NCI-H774 (cell line): ENCODE measurements at places on chromosomes 6 and 20.
A peak's percentile ranks its signal among the peaks of the same experiment; 100 is the strongest.

DNA sequence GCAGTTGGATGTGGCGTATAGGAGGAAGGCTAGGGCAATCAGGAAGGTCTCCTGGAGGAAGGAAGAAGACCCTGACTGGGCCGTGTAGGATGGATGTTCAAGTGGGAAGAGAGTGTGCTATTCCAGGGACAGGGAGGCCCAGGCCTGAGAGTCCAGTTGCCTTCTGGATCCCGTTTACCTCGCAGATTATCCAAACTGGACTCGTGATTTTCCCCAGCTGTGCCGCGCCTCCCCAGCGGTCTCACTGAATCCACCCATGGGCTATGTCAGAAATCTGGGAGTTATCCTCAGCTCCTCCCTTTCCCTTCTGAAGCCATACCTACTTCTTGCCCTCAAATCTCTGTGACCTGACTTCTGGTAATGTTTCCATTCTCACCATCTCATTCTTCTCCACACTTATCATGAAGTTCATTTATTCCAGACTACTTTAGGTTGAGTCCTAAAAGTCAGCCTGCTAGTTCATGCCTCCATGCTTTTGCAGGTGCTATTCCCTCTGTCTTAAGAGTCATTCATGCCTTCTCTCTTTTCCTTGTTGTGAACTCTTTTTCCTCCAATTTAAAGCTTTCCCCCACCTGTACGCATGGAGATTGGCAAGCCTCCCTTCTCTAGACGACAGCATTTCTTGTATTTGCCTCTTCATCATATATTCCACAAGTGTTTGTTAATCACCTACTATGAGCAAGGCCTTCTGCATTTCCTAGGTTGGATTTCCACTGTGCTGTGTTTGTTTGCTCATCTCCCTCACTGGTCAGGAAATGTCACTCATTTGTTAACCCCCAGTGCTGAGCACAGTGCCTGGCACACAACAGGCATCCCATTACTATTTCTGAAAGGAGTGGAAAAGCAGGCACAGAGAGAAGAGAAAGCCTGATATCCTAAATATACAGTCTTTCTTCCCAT lies 2.7 kb downstream of the SDCBP2 start:
- DNase-seq, result no peak

GRCh38 chr6:109321752-109322151 lies 60.5 kb downstream of the CD164 start:
- DNase-seq, result no peak

GRCh38 chr6:35061651-35062410 lies 79.3 kb downstream of the TCP11 start:
- DNase-seq, result no peak

GRCh38 chr6:98959631-98960030 lies 11.9 kb upstream of the FBXL4 start:
- no peak for DNase-seq

DNA sequence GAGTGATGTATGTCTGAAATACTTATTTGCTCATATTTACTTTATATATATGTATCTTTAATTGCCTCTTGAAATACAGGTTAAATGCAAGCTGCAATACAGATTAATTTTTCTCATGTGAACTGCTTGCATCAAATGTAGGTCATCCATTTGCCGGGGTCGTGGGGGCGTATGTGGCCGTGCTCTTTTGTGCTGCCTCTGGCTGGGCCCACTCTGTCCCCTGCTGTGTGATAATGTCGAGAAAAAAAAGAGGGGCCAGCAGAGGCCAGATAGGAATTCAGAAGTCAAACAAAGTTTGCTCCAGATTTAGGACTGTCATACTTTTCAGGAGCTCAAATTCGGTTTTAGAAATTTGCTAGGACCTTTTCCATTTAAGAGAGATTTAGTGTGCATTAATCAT lies 459.6 kb upstream of the SOX4 start:
- DNase-seq, result no peak

DNA sequence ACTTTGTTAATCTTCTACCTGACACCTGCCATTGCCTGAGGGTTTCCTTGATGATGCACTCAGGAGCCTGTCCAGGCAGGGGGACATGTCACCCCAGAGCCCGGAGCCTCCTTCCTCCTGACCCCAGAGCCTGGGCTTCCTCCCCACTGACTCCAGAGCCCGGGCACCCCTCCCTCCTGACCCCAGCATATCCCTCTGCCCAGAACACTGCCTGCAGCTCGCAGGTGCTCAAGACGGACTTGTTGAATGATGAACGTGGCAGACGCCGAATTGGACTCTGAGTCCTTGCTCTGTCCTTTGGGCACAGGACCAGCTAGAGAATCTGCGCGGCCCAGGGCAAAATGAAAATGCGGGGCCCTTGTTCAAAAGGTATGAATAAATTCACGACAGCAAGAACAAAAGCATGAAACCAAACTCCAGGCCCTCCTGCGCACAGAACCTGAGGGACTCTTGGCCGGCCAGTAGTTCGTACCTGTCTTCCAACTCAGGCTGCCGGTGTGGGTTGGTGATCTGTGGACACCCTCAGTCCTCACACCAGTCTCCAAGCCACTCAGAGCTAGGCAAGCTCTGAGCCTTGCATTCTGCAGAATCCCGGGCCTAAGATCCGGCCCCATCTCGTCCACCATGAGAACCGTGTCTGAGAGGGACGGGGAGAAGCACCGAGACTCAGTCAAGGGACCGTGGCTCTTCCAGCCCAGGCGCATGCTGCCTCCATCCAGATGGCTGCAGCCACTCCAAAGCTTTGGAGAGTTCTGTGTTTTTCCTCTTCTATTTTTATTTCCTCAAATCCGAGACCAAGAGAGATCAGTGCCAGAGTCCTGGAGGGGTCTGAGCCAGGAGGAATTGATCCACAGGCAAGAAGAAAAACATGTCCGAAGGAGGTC lies 104.7 kb downstream of the BMP7 start:
- DNase-seq, result no peak

DNA sequence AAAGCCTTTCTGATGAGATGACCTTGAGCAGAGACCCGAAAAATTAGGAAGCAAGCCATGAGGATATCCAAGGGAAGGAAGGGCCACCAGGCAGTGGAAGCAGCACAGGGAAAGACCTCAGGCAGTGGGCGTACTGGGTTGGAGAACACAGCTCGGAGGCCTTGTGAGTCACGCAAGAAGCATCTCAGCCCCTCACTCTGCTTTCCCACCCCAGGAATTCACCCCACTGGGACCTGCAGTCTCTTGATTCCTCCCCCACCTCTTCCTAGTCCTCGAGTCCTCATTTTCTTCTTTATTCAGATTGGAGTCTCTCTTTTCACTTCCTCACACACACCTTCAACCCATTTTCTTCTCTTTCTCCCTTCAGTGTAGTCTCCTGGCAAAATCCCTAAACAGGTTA lies 27.0 kb downstream of the RPRD1B start:
- DNase-seq, result no peak

GRCh38 chr20:11350126-11351005 lies 567.3 kb upstream of the BTBD3 start:
- no peak for DNase-seq

DNA sequence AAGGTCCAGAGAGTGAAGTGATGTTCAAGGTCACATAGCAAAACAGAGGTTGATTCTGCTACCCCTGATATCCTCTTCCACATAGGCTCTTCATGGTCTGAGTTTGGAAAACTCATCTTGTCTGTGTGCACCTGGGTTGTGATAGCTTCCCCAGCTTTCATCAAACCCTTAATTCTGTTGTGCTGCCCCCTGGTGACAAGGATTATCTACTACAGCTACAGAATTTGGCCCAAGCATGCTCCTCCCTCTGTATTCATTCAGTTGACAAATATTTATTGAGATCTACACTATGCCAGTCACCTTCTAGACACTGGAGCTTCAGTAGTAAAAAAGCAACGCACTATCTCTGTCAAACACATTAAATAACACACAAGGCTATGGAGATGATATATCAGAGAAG lies 50.4 kb downstream of the SMPDL3A start:
- DNase-seq, result peak; percentile 76

DNA sequence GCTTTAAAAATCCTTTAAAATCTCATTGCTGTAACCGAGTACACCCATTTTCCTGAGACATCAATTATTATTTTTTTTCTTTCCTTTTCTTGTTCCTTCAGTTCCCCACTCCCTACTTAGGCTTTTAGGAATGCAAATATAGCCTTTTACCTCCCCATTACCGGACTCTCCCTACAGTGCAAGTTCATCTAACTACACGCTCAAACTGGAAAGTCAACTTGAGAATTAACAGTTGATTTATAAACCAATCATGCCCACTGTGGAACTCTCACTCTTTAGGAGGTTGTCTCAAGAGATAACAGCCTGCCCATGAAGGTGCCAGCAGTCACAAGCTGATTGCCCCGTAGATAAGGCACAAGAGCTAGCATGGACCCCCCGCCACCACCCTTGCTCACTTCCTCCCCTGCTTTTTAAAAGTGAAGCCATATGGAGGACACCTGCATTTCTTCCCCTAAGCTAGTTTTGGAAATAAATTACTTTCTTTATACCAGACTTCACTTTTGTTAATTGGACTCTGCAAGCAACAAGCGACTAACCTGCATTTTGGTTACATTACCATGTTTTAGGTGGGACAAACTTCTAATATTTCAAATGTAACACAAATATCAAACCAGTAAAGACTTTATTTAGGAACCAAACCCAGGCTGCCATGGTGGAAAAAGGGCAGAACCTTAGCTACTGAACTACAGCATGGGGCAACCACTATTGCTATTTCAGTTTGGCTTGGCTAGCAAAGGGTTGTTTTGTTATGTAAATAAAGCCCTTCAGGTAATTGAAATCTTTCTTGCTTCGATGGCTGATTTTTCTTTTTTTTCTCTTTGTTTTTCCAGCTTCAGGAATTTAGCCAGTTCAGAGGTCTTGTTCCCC lies 34.9 kb downstream of the UBD start:
- no peak for DNase-seq

DNA sequence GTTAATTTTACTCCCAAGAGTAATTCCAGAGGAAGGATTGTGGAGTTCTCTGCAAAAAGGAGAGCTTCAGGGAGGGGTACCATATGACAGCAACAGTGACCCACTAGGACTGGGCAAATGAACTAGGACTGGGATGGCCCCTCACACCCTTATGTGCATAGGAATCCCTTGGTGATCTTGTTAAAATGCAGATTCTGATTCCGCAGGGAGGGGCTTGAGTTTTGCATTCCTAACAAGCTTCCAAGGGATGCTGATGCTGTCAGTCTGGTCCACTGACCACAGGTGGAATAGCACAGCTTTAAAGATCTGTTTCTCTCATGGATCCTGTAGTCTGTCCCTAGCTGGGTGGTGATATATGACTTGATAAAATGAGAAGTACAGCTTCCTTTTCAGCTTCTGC lies 6.3 kb upstream of the FOXA2 start:
- DNase-seq, result no peak

DNA sequence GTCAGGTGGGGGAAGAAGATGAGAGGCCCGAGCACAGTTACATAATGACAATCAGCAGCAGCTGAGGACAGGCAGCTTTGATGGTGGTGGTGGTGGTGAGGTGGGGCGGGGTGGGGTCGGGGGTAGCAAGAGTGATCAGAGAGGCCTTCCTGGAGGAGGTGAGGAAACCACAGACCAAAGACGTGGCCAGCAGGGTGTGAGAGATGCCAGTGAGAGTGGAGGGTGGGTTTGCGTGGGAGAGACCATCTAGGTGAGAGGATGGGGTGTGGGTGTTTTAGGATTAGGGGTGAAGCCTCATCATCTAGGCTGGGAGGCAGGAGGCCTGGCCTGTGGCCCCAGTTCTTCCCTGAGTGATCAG lies 76.0 kb upstream of the TOX2 start:
- no peak for DNase-seq

- DNase-seq, result no peak
Measured at GRCh38 chr20:23870461-23870860, 9.1 kb downstream of the CST5 start.

DNA sequence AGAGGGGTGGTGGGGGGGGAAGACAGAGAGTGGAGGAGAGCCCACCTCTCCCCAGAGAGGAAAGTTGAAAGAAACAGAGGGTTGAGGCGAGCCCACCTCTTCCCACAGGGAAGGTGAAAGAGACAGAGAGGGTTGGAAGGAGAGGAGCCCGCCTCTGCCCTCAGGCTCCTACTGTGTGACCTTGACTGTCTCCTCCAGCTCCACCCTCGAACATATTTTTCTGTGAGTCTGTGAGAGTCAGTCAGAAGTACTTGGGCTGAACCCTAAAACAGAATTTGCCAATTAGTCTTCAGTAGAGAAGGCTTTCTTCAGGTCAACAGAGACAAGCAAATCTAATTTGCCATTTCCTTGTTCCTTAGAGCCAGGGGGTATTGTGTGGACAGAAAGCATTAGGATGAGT lies 153.7 kb upstream of the SNX9 start:
- no peak for DNase-seq

DNA sequence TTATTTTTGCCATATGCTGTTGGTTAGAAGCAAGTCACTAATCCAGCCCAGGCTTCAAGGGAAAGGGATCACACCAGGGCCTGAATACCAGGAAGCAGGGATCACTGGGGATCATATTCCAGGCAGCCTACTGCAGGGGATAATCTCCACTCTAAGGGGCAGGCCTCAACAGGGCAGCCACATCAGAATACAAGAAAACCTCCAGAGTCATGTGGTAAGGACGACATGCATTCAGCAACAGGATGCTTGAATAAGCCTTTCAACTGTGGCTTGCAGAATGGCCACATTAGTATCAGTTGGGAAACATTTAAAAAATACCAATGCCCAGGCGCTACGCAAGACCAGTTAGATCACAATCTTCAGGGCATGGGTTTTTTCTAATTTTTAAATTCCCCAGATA lies 109.1 kb downstream of the LY86 start:
- no peak for DNase-seq

- DNase-seq, result no peak
Measured at GRCh38 chr20:17885544-17885943, 83.0 kb downstream of the SNX5 start.

DNA sequence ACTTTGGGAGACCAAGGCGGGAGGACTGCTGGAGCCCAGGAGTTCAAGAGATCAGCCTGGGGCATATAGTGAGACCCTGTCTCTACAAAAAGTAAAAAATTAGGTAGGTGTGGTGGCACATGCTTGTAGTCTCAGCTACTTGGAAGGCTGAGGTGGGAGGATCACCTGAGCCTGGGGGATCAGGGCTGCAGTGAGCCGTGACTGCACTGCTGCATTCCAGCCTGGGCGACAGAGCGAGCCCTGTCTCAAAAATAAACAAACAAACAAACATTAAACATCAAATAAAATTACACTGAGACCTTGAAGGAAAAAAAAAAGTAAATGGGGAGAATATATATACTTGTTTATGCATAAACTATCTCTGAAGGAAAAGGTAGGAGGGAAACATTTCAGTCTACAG lies 387.8 kb downstream of the ZFAND3 start:
- no peak for DNase-seq

DNA sequence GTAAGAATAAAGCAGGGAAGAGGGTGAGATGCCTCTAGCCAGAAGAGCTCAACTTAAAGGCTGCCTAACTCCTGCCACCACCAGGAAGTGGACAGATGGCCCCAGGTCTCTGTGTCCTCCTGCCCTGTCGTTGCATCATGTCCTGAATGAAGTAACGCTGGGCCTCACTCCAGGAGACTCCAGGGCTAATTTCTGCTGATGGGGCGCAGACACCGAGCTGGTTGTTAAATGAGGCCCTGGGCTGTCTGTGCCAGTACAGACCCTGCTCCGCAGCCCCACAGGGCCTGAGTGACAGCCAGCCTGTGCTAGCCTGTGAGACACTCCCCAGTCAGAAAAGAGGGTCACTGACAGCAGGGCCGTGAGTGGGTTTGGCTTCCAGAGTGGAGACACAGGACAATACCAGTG lies 6.5 kb downstream of the IP6K3 start:
- DNase-seq, result no peak

GRCh38 chr6:133816171-133816570 lies 72.7 kb upstream of the TCF21 start:
- DNase-seq, result no peak
